NCI-H1105 (cell line): ENCODE measurements at places on chromosomes 11 and 22.

DNA sequence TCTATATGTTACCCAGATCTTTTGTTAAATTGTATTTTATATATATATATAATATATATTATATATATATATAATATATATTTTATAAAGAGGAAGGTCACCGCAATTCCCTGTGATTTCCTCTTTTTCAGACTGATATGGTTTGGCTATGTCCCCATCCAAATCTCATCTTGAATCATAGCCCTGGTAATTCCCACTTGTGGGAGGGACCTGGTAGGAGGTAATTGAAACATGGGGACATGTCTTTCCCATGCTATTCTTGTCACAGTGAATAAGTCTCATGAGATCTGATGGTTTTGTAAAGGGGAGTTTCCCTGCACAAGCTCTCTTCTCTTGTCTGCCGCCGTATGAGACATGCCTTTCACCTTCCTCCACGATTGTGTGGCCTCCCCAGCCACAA is 157.6 kb downstream of the RAB38 start:
- no peak for DNase-seq

- no peak for DNase-seq
Measured at GRCh38 chr11:115707180-115707905, 203.1 kb upstream of the CADM1 start.

DNA sequence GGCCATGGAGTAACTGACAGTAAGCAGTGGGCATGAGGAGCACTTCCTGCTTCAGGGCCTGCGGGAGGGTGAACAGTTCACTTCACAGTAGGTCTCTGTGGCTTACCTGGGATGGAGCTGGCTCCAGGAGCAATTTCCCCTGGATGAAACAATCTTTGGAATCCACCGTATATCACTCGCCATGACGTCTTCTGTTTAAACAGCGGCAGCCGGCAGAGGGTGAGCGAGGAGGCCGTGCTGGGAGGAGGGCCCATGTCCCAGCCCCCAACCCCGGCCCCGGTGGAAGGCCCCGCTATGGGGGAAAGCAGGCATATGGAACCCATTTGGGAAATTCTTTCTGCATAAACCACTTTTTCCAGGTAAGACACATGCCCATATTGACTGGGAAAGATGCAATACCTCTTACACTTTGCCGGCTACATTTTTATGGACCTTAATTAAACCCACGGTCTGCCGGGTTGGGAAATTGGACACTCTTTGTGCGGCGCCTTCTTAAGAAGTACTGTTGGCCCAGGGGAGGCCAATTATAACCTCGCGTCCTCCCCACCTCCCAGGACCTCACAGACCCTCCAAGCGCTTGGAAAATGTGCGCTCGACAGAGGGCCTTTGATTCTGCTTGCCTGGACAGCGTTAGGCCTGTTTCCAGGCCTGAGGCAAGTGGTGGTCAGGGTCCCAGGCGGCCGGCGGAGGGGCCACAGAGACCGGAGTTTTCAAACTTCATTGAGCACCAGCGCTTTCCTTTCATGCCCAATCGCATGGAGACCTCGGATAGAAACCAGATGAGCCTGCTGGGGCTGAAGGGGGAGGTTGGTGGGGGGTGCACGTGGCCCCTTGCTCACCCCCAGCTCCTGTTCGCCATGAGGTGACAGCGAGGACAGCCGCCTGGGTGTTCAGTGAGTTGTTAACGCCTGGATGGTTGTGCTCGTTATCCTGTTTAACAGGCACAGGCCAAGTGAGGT is 40.4 kb downstream of the SMIM38 start:
- DNase-seq = no peak

DNA sequence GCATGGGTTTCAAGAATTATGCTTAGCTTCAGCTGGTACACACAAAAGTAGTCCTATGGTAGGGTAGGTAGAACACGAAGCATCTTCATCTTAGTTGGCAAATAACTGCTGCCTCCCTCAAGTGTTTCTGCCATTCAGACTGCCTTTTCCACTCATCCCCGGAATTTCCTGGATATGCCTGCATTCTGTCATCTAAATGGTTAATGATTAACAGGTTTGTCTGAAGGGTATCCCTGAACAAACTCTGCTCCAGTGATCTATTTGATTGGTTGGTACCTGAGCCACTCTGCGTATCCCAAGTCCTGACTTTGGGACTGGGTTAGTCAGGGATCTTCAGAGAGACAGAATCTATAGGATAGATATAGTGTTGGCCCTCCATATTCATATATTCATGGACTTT is 272.3 kb upstream of the RAG2 start:
- DNase-seq = no peak

DNA sequence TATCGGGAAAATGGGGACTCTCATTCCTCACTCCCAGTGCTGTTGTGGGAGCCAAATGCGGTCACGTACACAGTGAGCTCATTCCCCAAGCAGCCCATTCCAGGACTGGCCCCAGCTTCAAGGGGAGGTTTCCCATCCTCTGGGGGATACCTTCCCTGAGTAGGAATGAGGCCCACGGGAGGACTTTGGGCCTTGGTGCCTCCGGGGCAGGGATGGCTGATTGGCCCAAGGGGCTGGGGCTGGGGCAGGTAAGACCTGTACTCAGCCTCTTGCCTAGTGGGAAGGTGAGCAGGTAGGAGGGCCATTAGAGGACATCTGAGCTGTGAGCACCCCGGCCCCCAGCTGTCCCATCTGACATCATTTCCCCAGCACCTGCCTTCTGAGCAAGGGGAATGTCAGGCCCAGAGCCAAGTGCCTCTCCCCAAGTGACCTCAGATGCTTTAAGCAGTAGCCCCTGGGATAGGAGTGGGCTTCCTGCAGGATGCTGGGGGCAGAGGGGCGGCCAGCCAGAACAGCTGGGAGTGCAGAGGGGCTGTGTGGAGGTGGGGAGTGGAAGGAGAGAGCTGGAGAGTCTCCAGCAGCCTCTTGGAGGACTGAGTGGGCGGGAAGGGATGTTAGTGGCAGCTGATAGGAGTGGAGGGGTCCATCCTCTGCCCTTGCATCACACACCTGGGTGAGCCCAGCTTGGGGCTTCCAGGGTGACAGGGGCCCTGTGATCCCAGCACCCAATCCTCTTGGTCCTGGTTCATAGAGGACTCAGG is 58.4 kb downstream of the CD82 start:
- peak; percentile 32 for DNase-seq

GRCh38 chr11:115963156-115963555 is 458.9 kb upstream of the CADM1 start:
- no peak for DNase-seq

- no peak for DNase-seq
Measured at GRCh38 chr11:64859542-64860414, 15.3 kb upstream of the CDC42BPG start.

GRCh38 chr22:44358709-44359440 is 46.1 kb upstream of the SHISAL1 start:
- DNase-seq = no peak

DNA sequence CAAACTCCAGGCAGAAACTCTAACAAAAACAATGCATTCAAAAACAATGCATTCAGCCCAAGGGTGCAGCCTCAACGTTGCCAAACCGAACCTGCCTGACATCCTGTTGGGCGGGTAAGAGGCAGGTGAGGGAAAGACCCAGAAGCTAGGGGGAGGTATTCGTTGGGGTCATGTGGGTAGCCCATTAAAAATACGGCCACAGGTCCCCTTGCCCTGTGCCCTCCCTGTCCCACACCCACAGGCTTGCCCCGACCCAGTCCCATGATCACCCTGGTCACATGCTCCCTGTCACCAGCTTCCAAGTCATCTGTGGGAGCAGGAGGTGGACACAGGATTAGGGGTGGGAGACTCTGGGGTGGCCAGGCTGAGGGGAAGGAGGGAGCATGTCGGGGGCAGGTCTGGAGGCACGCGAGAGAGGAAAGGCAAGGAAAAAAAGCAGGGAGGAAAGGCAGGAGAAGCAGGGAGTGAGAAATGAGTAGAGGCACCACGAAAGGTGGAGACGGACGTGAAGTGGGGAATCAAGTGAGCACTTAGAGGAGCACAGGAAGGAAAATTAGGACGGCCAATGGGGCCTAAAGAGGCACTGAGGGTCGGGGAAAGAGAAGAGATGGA is 683 bp downstream of the PLA2G6 start:
- no peak for DNase-seq

- DNase-seq = no peak
Measured at GRCh38 chr11:2256293-2256913, 14.0 kb downstream of the ASCL2 start.

- no peak for DNase-seq
Measured at GRCh38 chr11:1826552-1827094, 8.2 kb upstream of the SYT8 start.

DNA sequence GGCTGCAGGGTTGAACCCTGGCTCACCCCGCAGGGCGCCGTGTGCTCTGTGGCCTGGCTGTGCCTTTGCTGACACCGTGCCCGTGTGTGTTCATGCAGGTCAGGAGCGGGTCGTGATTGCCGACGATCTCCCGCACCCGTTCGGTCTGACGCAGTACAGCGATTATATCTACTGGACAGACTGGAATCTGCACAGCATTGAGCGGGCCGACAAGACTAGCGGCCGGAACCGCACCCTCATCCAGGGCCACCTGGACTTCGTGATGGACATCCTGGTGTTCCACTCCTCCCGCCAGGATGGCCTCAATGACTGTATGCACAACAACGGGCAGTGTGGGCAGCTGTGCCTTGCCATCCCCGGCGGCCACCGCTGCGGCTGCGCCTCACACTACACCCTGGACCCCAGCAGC is 47.0 kb upstream of the PPP6R3 start:
- no peak for DNase-seq

GRCh38 chr22:49242480-49242879 is 585.2 kb downstream of the BRD1 start:
- DNase-seq = no peak

GRCh38 chr11:69393178-69393832 is 88.2 kb upstream of the LINC01488 start:
- DNase-seq = no peak

GRCh38 chr22:24138649-24139420 is 42.5 kb upstream of the SUSD2 start:
- no peak for DNase-seq
